Activated gamma-delta T cell (primary cell): ENCODE measurements at places on chromosomes 2 and 18.

DNA sequence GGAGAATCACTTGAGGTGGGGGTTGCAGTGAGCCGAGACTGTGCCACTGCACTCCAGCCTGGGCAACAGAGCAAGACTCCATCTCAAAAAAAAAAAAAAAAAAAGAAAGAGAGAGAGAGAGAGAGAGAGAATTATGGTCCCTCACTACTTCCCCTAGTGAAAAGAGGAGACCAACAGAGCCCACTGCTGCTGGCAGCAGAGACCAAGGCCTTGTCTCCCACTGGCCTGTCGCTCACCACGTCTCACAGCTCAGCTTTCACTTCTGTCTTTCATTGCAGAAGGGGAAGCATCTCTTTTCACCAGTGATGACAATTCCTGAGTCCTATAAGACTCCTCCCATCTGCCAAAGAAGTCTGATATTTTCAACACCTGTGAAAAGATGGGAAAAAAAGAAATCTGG lies 81.3 kb downstream of the CLHC1 start:
- DNase-seq = no peak

DNA sequence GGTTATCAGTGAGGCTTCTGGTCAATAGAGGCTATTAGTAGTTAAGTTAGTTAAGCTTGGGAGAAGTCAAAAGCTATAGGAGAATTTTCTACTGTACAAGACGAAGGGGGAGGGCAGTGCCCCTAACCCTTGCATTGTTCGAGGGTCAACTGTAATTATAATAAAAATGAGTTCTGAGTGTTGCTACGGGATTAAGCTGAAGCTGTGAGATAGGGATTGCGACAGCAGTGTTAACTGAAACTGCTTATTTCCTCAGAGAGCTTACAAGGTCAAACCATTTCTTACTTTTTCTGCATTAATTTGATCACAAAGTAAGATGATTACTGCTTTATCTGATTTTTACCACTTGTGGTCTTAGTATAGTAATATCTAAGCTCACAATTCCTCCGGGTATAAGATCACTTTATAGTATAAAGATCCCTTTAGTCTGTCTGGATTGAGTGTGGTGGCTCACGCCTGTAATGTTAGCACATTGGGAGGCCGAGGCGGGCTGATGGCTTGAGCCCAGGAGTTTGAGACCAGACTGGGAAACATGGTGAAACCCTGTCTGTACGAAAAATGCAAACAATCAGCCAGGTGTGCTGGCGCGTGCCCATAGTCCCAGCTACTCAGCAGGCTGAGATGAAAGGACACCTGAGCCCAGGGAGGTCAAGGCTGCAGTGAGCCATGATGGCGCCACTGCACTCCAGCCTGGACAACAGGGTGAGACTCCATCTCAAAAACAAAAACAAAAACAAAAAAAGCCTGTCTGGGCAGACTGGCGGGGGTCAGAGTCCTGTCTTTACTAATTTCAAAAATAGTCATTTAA lies 119.5 kb upstream of the TLK1 start:
- no peak for DNase-seq

DNA sequence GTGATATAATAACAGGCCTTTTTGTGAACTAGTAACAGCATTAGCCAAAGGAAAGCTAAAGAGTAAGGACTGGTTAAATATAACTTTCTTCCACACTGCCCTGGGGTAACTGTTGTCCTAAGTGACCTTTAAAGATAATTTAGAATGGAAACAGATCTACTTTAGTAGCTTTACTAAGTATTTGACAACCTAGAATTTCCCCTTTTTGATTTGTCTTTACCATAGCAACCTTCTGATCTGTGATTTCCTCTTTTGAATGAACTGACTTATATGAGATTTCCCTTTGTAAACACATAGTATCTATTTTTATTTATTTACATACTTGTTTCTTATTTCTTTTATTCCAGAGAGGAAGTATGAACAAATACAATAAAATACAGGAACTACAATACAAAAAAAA lies 10.5 kb upstream of the KLF7 start:
- DNase-seq = no peak

DNA sequence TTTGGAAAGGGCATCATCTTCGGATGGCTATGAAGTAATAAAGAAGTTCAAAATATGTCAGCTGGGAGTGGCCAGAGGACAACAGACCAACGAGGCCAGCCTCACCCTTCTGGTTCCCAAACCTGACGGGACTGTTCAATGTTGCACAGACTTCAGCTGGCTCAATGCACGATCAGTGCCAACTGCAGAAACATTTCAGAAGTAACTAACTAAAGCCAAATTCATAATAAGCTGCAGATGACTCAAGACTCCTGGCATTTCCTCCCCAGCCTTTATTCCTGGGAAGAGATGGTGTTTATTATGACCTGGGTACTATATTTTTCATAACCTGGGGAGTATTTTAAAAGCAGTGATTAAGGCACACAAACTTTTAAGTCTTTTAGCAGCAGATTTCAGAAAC lies 3.8 kb upstream of the ATP6V1C2 start:
- no peak for DNase-seq

DNA sequence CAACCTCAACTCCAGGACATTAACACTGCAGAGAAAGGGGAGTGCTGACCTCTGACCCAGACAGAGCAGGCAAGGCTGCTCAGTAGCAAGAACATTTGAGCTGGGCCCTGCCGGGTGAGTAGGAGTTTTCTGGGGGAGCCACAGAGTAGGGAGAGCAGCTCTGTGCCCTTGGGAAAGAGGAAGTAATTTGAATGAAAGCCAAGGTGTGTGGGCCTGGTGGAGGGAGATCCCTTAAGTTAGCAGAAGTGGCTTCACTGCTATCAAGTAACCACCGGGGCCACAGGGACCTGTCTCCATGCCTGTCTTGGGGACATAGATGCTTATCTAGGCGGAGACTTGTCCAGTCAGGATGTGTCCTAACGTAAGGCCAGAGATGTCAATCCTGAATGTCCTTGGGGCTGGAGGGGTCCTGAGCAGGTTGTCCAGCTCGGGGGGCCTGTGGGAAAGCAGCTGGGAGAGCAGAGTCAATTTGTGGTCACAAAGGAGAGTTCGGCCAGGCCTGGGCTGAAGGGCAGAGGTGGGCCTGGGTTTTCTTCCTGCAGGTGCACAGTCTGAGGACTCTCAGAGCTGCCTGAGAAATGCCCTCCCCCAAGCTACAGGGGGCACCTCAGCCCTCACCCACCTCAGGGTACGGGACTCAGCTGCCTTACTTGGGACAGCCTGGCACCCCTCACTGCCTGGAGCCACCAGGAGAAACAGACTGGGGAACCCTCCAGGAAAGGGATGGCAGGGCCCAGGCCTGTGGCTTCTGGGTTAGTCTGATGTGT lies 15.0 kb upstream of the OTOF start:
- no peak for DNase-seq

DNA sequence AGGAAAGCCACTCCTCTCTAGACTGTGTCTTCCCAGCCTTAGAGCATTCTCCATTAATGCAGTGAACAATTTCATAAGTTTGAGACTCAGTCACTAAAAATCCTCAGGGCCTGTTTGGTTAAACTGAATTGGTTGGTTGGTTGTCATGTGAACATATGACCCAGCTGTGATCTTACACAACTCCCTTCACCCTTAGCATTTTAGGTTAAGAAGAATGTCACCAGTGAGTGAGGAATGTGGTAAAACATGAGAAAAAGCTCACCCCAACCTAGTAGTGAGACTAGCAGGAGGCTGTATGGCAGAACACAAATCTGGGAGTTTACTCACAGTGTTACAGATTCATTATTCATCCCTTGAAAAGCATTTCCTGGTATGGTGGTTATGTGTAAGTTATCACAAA lies 32.4 kb downstream of the LHCGR start:
- no peak for DNase-seq

DNA sequence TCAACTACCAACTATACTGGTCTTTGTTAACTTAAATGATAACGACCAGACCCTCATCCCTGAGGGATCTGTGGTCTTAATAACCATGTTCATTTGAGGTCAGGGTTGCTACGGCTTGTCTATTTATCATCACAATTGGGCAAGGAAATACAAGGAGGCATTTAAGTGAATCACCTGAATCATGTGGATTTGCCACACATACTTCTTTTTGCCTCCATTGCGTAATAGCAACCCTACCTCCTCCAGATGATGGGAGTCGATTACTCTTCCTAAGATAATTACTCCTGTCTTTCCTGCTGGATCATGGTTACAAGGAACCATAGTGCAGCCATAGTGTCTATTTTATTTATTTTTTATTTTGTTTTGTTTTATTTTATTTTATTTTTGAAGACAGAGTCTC lies 42.2 kb downstream of the TAF4B start:
- no peak for DNase-seq

DNA sequence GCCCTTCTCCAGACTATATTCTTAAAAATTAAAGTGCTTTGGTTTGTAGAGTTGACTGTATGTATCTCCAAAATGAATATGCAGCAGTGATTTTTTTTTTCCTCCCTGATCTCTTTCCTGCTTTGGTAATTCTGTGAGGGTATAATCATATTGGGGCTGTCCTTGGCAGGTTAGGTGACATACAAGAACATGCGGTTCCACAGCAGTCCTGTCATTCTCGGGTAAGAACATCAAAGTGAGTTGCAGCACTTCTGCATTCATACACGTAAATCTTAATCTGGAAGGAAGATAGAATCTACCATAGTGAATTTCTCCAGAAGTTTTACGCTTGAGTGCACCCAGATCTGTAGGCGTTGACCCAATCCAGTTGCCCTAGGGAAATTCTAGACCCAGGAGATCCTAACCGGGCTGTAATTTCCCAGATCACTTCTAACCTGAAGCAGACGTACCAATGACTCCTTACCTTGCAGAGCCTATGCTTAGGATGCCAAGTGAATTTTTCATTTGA lies 109.4 kb downstream of the PRPF40A start:
- DNase-seq = no peak

- DNase-seq = no peak
These were observed 2.2 kb upstream of the MFSD2B start for GRCh38 chr2:24007693-24008092.

- DNase-seq = no peak
These were observed 15.6 kb upstream of the WDR75 start for GRCh38 chr2:189425676-189426075.

GRCh38 chr2:132665401-132666140 lies 4.4 kb downstream of the LYPD1 start:
- no peak for DNase-seq

DNA sequence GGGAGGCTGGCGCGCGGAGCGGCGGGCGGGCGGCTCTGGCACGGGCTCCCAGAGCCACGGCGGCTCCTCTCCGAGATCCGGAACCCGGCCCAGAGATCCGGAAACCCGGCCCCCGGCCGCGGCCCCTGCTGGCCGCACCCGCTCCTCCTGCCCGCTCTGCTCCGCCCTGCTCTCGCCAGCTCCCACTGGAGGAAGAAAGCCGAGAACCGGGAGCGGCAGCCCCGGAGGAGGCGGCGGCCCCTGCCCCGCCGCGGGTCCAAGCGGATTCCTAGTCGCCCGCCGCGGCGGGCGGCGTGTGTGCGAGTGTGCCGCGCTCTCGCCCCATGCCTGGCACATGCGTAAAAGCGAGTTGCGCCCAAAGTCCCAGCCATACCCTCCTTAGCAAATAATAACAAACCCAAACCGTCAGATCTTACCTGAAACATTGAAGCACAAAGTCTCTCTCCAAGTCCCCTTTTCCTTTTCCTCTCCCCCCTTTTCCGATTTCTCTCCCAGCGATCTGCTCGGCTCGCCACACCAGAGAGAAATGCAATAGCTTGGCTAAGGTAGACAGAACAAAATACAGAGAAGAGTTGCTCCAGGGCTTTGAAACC lies 108.7 kb upstream of the KCTD1 start:
- no peak for DNase-seq

GRCh38 chr18:56286775-56287325 lies 351.5 kb downstream of the TXNL1 start:
- no peak for DNase-seq

GRCh38 chr2:235551965-235552364 lies 58.1 kb downstream of the AGAP1 start:
- no peak for DNase-seq

- DNase-seq = no peak
These were observed 181.8 kb downstream of the PHLPP1 start for GRCh38 chr18:62897153-62897552.

DNA sequence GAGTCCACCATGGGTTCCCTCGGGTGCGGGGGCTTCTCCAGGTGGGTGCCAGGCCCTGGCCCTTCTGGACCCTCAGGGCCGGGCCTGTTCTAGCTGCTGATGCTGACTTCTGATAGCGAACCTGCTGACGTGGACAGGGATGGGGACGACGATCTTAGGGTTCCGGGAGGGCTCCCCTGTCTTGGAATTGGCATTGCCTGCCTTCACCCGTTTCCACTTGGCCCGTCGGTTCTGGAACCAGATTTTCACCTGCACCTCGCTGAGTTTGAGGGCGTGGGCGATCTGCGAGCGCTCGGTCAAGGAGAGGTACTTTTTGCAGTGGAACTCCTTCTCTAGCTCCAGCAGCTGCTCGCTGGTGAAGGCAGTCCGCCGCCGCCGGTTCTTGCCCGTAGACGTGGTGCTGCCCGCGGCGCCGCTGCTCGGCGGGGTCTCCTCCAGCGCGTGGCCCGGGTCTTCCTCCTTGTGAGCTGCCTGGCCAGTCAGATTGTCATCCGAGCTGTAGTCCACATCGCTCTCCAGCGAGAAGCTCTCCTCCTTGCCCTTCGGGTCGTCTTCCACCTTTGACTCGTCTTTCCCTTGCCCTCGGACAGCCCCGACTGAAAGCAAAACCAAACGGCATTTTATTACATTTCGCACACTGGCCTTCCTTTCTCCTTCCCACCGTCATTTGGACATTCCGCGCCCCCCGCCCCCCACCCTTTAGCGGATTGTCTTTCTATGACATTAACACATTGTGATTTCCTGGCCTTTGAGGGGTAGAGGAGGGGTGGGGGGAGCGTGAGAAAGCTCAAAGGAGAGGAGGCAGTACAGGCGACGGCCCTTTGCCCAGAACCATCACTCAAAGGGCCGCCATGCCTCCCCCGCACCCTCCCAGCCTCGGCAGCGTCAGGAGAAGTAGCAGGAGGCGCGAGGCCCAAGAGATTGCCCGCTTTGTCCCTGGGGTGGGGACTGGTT lies 2.1 kb downstream of the GBX2 start:
- no peak for DNase-seq

- no peak for DNase-seq
These were observed 289.3 kb upstream of the ZSWIM2 start for GRCh38 chr2:187138265-187138664.

GRCh38 chr2:75094405-75094804 lies 104.9 kb downstream of the TACR1 start:
- no peak for DNase-seq

DNA sequence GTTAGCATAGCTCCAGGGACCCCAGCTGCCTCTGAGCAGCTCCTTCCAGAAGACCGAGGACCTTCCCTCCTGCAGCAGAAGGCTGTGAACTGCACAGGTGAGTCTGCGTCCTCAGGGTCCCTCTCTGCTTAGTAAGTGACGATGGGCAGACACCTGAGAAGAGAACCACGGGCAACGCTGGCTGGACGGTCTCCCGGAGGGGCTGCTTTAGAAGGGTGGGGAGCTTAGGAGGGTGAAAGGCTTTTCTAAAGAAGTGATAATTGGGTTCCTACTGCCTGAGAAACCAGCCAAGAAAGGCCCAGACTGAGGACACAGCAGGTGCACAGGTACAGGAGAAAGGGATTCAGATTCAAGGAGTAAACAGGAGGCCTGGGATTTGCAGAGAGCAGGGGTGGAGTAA lies 276.6 kb upstream of the PXDN start:
- no peak for DNase-seq
